CD4-positive, alpha-beta memory T cell (primary cell): ENCODE measurements at places on chromosomes 16 and 17. TPM values are rescaled to one million over a fixed set of nuclear protein-coding genes. Genes with fewer than 3 reads are reported as not detected.

DNA sequence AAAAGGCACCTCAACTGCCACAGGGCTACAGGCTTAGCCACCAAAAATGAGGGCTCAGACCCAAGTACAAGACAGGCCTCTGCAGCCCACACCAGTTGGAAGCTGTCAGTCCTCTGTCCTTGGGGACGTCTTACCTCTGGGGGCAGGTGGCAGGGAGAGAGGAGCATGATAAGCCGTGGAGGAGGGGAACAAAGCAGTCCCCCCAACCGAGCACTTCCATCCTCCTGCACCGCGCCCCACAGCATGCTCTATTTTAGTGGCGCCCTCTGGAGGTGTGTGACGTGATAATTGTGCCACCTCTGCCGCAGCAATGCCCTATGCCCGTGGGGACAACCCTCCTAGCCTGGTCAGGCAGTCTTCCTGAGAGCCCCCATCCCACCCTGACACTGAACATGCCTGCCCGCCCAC is 13.6 kb downstream of the G6PC3 start:
- no peaks in the 10 kb centered on the region for H3K27me3 ChIP-seq
- no peak overlapping the region for H3K4me3 ChIP-seq
- DNase-seq = no peak
- H3K4me1 ChIP-seq = no peaks in the 10 kb centered on the region
- peaks cover 8% of the 10 kb centered on the region for H3K36me3 ChIP-seq
- no peak overlapping the region for H3K27ac ChIP-seq

The ASGR1 gene
- total RNA-seq = not detected

DNA sequence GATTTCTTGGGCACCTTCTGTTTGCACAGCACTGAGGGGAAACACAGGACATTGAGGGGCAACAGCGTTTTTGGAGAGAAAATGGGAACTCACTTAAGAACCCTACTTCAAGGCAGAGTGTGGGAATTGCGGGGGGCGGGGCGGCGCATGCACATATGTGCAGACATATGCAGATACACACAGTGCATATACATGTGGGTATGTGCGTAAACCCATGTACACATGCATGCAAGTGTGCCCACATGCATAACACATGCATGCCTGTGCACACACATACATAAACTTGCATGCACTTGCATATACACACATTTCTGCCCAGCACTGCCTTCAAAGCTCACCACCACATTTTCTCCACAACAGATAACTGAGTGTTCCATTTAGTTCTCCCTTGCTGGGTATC is 32.4 kb downstream of the NLRC5 start:
- no peak for DNase-seq
- H3K4me3 ChIP-seq = no peak overlapping the region
- H3K27me3 ChIP-seq = no peaks in the 10 kb centered on the region
- H3K27ac ChIP-seq = peak overlapping the region; percentile 58

DNA sequence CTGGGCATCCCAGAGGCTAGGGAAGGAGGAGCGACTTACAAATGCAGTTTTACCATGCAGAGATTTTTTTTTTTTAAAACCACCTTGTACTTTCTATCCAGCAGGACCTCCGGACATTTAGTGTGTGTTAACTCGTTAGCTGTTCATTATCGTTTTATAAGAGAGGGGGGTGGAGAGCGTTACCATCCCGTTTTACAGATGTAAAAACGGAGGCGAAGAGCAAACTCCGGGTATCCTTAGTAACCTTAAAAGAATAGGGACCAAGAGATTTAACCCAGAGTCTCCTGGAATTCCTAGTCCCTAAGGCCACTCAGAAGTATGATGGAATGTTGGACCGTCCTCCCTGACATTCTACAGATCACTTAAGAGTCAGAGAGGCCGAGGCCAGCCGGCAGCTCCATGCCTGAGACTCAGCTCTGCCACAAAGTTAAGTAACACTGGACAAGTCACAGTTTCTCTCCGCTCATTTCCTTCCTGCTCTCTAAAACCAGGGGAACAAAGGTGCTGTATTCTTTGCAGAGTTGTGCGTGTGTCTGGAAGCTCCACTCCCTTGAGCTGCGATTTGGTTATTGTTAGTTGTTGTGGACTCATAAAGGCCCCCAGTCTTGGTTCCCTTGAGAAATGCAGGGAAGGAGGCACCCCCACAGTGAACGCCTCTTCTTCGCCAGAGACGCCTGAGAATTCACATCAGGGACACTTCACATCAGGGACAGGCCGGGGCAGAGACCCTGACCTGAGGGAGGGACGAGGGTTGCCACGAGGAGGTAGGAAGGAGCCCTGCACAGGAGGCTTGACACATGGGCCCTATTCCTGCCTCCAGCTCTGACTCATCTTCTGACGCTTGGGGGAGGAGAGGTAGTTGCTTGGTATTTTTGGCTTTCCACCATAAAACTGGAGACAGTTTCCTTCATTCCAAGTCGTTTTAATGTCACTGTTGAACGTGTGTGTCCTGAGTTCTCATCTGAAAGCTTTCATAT is 1.2 kb downstream of the DUSP14 start:
- no peaks in the 10 kb centered on the region for H3K27me3 ChIP-seq
- H3K27ac ChIP-seq = peak overlapping the region; percentile 17
- H3K36me3 ChIP-seq = no peaks in the 10 kb centered on the region
- DNase-seq = no peak
- H3K4me3 ChIP-seq = no peak overlapping the region

DNA sequence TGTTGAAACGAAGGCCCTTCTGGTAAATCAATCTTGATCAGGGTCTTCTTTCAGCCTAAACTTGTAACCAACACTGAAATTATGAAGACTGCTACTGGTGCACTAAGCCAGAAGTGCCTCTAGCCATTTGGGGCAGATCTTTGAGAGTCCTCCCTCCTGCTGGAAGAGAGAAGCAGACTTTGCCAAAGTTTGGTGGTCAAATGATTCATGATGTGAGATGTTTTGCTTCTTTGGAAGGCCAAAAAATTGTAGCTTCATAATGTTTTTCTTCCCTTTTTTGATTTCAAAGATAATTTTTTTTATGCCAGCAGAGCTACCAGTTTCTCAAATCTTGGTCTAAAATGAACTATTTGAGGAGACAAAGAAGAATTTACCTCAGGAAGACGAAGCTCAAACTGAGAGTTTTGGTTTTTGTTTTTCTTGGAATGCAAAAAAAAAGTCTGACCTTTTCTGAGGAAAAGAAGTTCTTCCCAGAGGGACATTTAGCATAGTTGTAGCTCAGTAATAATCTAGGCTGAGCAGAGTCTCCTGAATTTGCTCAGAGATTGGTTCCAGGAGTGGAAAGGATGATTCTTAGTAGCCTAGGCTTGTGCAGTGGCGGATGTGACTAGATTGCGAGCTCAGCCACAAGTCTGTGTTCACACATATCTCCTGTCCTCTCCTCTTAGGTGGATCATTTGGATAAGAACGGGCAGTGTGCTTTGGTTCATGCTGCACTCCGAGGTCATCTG is 50.9 kb downstream of the CYB561 start:
- DNase-seq = no peak
- H3K4me1 ChIP-seq = no peaks in the 10 kb centered on the region
- H3K27ac ChIP-seq = no peak overlapping the region
- no peaks in the 10 kb centered on the region for H3K36me3 ChIP-seq
- H3K4me3 ChIP-seq = no peak overlapping the region

GRCh38 chr16:74623214-74623838 is 16.4 kb upstream of the GLG1 start:
- H3K36me3 ChIP-seq = peaks cover 44% of the 10 kb centered on the region
- no peaks in the 10 kb centered on the region for H3K27me3 ChIP-seq
- H3K4me3 ChIP-seq = no peak overlapping the region
- H3K4me1 ChIP-seq = no peaks in the 10 kb centered on the region
- peak; percentile 54 for DNase-seq
- no peak overlapping the region for H3K27ac ChIP-seq
